GM12891 (cell line): ENCODE measurements at places on chromosomes 7 and 10.

- no peak for DNase-seq
Measured at GRCh38 chr10:77461636-77462296, 175.8 kb downstream of the KCNMA1 start.

- DNase-seq, result no peak
Measured at GRCh38 chr7:45659496-45660139, 85.5 kb downstream of the ADCY1 start.

DNA sequence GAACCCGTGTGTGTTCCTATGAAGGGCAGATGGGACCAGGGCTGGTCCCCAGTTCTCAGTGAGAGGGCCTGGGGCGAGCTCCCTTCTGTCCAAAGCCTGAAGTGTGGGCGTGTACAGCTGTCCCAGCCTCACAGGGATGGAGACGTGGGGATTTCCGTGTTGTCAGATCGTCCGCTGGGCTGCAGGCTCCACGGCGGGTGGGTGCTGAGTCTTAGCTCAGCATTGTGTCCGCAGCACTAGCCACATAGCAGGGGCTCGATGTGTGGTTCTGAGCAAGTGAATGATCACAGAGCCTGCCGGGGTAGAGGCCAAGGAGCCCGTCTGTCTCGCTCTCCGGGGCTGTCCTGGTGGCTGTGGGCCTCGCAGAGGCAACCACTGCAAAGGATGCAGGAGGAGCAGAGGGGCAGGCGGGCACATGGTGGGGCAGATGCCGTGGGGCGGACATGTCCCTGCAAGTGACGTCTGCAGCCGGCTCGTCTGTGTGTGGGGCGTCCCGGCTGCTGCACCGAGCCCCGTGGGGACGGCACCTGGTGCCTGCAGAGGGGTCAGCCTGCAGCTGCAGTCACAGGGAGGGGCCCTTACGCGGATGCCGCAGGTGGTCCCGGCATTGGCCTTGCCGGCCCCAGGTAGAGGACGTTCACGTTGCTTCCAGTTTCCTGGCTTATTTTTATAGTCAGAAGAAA is 30.9 kb downstream of the FAM20C start:
- DNase-seq, result no peak

DNA sequence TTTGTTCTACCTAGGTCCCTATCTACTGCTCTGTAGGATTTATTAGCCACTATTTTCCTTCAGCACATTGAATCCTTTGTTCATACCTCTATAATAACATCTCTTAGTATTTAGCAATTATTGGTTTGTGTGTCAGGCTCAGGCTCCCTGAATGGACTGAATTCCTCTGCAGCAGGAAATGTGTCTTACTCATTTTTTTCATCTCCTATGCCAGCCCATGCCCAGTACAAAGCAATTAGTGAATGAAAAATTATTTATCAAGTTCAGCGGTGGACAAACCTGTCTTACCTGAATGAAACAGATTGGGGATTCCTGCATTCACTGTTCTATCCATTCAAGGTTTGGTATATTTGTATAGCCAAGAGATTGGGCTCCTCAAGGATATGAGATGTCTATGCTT is 53.7 kb downstream of the C1GALT1 start:
- DNase-seq, result no peak

DNA sequence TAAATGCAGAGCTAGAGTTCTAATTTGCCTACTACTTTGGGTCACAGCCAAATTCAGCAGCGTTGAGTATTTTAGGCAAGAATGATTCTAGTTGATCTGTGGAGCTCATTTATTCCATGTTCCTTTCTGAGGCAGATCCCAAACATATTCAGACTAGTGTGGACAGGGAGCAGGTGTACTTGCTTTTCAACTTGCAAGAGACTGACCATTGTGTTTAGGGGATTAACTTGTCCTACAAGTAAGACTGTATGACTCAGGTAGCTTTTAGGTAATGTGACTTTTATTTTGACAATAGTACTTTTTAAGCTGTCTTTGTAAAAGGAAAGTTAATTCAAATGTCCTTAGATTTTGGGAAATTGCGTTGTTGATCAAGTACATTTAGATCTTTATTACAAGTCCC is 285.5 kb downstream of the TWIST1 start:
- DNase-seq, result no peak

- no peak for DNase-seq
Measured at GRCh38 chr10:14584661-14585060, 190.0 kb downstream of the FAM107B start.

- DNase-seq, result no peak
Measured at GRCh38 chr7:81162234-81162633, 243.4 kb upstream of the SEMA3C start.

GRCh38 chr7:42642699-42643098 is 269.2 kb downstream of the C7orf25 start:
- DNase-seq, result no peak

GRCh38 chr7:45181991-45182855 is 24.6 kb downstream of the RAMP3 start:
- no peak for DNase-seq

GRCh38 chr7:63080831-63081230 is 917.8 kb upstream of the ZNF722 start:
- DNase-seq, result no peak

DNA sequence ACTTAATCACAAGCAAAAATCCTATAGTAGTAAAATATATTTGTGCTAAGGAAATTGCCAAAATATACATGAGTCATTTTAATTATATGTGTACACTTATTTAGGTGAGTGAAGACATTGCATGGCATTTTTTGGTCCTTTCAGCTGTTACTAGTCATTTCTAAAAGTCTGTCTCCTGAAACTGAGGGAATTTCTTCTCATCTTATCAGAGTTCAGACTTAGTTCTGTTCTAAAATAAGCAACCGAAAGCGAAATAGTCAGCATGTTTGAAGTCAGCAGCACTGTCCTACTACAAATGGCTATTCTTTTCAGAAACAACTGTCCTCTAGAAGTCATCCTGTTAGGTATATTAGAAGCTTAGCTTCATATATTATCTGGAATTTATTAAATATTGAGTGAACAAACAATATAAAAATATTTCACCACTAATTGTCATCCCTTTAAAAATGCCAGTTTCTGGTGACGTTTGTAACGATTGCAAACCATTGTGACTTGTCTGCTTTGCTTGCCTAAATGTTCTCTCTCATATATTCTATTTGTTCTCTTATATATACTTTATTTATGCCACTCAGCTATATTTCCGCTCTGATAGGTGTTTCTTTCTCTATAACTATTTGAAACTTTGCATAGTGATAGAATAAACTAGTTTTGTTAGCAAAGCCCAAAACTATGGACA is 227.4 kb upstream of the KAT6B start:
- DNase-seq, result no peak

DNA sequence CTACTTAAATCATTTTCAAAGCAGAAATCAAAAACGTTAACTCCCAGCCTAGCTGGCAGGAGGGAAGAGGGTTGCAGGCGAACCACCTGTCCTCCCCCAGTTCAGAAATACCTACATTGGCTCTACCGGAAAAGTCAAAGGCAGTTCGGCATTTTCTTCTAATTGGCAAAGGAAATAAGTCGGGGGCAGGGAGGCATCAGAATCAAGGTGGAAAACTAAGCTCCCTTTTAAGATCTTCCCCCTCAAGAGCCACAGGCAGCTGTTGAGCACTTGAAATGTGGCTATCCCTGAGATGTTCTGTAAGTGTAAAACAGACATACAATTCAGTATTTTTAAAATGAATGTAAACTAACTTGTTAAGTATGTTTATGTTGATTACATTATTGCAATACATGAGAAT is 957 bp upstream of the ELMO1 start:
- no peak for DNase-seq

GRCh38 chr7:51455948-51456347 is 139.3 kb upstream of the COBL start:
- no peak for DNase-seq

DNA sequence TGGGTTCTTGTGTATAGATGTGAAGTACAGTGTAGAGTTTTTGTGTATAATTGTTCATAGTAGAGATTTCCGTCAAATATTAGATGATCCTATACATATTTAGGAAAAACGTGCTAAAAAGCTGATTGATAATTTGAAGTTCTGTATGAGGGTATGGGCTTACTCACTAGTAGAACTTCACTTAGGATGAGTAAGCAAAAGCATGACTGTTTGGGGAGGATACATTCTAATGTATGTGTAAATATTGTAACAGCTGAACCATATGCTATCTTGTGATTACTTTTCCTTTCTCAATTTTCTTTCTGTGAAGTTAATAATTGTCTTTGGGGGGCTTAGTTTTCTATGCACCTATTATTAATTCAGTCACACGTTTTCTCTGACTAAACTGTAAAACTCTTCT is 53.2 kb upstream of the PDK4 start:
- DNase-seq, result no peak

GRCh38 chr10:116271593-116272439 is 1.2 kb downstream of the GFRA1 start:
- DNase-seq, result no peak

GRCh38 chr7:95059842-95060313 is 152.5 kb downstream of the PPP1R9A start:
- DNase-seq, result no peak

GRCh38 chr7:154892459-154892858 is 110.5 kb downstream of the PAXIP1 start:
- DNase-seq, result no peak

GRCh38 chr10:131694168-131694780 is 206.5 kb upstream of the PPP2R2D start:
- no peak for DNase-seq

DNA sequence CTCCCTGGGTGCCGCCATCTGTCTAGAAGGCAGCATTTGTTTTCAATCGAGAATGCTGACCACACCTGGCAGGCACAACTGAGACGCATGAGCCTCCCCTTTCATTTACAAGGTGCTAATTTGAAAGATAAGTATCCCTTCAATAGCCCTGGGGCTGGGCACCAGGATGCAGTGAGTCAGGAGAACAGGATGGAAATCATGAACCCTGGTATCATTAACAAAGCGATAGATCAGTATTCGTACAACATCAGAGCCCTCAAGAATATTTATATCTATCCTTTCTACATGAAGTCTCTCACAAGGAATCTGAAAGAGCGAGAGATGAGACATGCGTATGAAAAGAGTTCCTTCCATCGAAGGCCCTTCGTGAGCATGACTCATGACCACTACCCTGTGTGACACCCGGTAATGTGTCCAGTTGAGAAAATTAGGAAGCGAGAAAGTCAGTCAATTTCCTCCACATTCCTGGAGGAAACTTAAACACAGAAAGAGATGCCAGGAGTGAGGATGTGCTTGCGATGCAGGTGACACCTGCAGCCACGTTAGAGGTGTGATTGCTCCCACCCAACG is 123.1 kb upstream of the PITRM1 start:
- DNase-seq, result no peak

DNA sequence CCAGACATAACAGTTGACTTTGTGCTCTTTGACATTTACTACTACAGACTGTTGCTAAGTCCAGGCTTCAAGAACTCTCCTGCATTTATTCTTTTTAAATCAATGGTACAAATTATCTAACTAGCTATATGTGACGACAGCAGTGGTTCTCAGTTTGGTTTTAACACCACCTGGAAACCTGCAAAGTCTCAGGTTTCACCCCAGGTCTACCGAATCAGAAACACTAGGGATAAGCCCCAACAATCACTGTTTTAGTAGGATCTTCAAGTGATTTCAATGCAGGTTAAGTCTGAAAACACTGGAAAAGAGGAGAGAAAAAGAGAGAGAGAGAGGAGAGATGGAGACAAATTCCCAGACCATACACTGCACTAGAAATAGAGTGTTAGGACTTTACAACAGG is 519.0 kb downstream of the PCDH15 start:
- DNase-seq, result no peak

GRCh38 chr10:96152437-96152836 is 22.3 kb downstream of the ZNF518A start:
- no peak for DNase-seq

- no peak for DNase-seq
Measured at GRCh38 chr10:33566426-33566825, 232.0 kb upstream of the NRP1 start.

GRCh38 chr7:55423891-55424290 is 58.8 kb downstream of the LANCL2 start:
- no peak for DNase-seq

- DNase-seq, result no peak
Measured at GRCh38 chr7:130294314-130294713, 1.4 kb downstream of the CPA4 start.

GRCh38 chr10:103096130-103096529 is 96.9 kb downstream of the NT5C2 start:
- DNase-seq, result no peak

DNA sequence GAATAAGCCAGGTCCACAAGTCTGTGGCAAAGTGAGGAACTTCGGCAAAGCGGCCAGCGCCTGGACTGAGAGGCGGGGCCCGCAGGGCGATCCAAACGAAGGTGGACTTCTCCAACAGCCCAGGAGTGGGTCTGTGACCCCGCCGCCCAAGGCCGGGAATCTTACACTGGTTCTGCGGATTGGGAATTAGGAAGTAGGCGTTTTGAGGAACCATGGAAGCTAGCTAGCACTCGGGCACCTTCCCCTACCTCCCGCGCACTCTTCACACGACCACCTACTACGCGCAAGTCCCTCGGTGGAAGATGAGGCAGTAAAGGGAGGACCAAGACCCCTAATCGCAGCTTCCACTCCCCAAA is 570 bp upstream of the ARF5 start:
- no peak for DNase-seq

GRCh38 chr10:30080161-30080560 is 20.8 kb upstream of the JCAD start:
- DNase-seq, result no peak

DNA sequence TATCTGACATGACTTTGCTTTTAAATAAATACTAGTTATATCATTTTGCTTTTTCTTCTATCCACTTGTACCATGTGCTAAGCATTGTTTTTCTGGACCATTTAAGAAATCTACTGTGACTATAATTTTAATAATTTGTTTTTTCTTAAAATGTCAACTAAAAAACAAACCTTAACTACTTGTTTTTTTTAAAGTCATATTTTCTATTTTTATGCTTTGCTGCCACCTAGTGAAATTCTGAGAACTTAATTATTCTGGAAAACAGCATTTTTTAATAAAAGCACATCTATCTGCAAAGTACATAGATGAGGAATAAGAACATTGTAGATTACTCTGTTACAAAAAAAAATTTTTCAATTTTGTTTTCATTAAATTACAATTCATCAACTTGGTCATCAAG is 47.4 kb downstream of the ORC5 start:
- no peak for DNase-seq

- no peak for DNase-seq
Measured at GRCh38 chr10:17061418-17061817, 68.2 kb downstream of the CUBN start.

GRCh38 chr10:61702584-61702983 is 39.9 kb downstream of the CABCOCO1 start:
- no peak for DNase-seq

GRCh38 chr7:85025312-85025756 is 161.5 kb downstream of the SEMA3D start:
- no peak for DNase-seq
